ENCODE measurements at places on chromosomes 5 and 9. TPM values are rescaled to one million over a fixed set of nuclear protein-coding genes. Genes with fewer than 3 reads are reported as not detected.

OBP2B gene
- 0.30 TPM for total RNA-seq

TTC39B gene
- 22.9 TPM for total RNA-seq

FABP6 gene
- not detected for total RNA-seq

AQP7 gene
- 37.0 TPM for total RNA-seq

SAP30L gene
- total RNA-seq = 15.0 TPM

TAS2R1 gene
- total RNA-seq = not detected

PCDHGA4 gene
- total RNA-seq = 2.9 TPM
